ENCODE measurements at places on chromosomes 2 and 18.
A peak's percentile ranks its signal among the peaks of the same experiment; 100 is the strongest.

DNA sequence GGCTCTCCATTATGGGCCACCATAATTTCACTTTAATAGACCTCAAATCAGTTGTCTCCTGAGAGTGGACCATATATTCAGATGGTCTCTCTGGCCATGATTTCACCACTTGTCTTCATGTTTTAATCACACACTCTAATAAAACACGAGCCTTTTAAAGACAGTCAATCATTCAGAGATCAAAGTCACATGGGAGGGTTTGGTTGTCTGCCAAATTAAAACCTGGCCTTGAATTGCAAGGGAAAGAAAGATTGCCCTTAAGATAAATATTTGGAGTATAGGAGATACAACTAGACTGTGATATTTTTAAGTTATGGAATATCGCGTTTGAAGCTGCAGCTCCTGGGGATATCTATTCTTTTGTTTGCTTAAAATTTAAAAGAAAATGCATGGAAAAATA, 377.8 kb upstream of the DDX18 start:
- DNase-seq: no peak

GRCh38 chr2:189798312-189799029, 14.2 kb downstream of the PMS1 start:
- peak; percentile 18 for DNase-seq

- DNase-seq: peak; percentile 66
Observed at GRCh38 chr2:207711750-207712530, 500 bp downstream of the CCNYL1 start.

DNA sequence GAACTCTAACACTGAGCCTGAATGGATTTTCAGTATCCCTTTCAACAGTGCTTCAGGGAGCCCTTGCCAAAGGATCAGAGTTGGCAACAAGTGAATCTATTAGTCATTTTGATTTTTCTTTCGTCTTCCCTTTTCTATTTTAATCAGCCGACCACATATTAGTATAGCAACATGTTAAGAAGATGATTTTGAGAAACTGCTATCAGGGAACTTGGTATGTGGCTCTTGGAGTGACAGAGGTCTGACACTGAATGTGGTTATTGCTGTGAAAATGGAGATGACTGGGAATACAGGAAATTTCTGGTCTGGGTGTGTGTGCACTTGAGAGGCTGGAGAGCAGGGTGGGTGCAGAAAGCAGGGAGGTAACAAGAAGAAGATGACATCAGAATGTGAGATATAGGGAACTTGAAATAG, 28.7 kb upstream of the IL1RL1 start:
- DNase-seq: no peak

- DNase-seq: no peak
Observed at GRCh38 chr2:219344751-219345430, 12.3 kb upstream of the RESP18 start.

GRCh38 chr2:130776550-130776949, 21.2 kb downstream of the AMER3 start:
- no peak for DNase-seq

- no peak for DNase-seq
Observed at GRCh38 chr2:191631754-191632153, 46.2 kb upstream of the NABP1 start.

DNA sequence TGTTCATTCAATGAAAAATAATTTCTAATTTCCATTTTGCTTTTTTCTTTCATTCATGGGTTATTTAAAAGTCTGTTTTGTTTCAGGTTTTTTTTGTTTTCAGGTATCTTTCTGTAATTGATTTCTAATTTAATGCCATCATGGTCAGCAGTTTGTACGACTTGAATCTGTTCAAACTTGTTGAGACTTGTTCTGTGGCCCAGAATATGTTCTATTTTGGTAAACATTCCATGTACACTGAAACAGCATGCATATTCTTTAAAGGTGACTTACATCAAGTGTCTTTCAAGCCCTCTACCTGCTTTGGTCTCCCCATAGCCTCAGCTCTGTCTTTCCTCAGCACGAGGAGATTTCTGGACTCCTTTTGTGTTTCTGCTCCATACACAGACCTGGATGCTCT, 49.1 kb downstream of the CYP1B1 start:
- no peak for DNase-seq

GRCh38 chr2:171894612-171894947, 536 bp upstream of the SLC25A12 start:
- DNase-seq: no peak

DNA sequence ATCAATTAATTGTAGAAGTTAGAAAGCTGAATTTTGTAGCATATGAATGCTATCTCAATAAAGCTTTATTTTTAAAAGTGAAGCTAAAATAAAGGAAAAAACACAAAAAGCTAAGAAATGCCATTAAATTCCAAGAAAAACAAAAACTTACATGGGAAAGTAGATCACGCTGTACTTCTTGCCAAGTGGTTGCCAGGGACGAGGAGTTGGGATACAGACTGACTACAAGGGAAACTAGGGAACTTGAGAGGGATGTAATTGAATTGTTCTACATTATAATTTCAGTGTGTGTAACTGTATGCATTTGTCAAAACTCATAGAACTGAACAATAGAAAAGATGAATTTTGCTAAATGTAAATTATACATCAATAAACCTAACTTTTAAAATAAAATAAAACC, 108.1 kb downstream of the DYM start:
- no peak for DNase-seq

DNA sequence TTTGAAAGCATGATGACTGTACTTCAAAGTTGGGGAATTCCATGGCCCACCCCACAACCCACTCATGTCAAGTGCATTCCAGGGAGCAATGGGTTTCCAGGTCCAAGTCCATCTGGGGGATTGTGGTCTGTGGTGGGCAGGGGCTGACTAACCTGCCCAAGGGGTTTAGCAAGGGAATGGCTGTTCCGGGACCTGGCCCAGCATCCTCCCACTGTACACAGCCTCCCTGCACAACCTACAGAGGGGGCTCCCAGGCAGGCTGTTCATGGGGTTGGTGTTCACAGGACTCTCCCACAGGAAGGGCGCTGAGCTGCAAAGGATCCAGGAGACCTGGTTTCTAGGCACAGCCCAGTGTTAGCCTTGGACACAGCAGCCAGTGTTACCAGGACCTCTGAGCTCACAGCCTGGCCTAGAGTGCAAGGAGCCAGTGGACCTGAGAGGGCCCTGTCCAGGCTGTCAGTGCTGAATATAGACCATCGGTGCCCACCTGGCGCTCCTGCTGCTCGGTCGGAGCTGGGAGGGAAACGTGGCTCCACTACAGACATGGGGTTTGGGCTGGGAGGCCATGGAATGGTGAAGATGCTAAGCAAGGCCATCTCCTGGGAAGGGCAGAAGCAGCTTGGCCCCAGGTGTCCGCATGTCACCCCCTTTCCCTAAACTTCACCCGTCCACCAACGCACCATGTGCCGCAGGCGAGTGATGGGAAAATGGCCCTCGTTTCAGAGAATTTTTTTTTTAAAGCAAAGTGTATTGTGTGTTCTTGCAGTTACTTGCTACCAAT, 317.2 kb downstream of the GBX2 start:
- no peak for DNase-seq

GRCh38 chr18:51128533-51128932, 68.9 kb downstream of the MEX3C start:
- DNase-seq: no peak

DNA sequence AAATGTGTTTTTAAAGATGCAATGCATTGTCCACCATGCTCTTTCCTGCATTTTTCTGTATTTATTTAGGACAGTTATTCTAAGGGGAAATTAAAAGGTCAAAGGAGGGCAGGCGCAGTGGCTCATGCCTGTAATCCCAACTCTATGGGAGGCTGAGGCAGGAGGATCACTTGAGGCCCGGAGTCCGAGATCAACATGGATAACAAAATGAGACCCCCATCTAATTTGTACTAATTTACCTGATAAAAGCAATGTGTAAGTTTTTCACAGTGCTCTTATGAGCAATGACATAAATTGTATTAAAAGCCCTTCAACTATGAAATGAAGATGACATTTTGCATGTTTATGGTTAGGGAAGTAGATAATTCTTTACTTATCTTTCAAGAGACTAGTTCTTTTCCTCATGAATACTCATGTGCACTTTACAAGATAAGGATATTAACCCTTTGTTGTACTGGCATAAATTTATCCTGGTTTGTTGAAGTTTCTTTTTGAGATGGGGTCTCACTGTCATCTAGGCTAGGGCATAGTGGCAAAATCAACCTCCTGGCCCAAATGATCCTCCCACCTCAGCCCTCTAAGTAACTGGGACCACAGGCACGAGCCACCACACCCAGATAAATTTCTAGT, 9.7 kb downstream of the HSBP1L1 start:
- DNase-seq: no peak

GRCh38 chr2:12741380-12741779, 24.6 kb downstream of the TRIB2 start:
- no peak for DNase-seq

DNA sequence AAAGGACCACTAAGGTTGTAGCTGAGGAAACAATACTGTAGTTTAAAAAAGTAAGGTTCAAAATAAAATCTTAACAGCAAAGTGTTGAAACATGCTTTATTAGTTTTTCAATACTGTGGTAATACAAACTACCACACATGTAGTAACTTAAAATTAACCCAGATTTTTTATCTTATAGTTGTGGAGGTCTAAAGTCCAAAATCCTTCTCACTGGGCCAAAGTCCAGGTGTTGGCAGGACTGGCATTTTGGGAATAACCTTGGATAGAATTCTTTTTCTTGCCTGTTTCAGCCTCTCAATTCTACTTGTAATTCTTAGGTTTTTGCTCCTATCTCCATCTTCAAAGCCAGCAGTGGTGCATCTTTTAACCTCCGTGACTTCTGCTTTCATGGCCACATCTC, 942.0 kb downstream of the TSN start:
- DNase-seq: no peak

DNA sequence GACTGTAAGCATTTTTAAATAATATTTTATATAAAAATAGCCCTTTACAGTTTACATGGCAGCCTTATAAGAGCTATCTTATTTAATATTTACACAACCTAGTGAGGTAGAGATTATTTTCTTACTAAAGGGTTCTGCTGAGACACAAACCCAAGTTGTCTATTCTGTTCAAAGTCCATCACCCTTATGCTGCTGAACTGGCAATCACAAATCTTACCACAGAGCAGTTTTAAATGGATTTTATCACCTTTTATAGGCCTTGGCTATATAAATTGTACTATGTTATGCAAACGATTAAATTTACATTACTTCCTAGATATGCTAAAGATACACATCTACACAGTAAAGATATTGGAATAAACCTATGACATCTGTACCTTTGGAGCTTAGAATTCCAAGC, 40.7 kb downstream of the RBM45 start:
- no peak for DNase-seq

DNA sequence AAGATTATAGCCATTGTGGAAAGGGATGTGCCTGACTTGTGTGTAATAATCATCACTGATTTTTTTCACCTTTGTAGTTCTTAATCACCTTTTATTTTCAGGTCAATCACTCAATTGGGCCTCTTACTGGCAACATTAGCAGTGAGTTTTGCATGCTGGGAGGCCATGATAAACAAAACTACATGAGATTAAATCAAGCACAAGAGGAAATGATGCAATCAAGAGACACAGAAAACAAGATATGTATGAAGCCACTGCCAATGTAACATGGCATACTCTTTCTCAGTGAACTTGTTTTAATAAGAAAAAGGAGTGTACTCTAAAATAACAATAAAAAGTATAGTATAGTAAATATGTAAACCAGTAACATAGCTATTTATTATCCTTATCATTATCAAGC, 69.9 kb upstream of the FSIP2 start:
- DNase-seq: no peak

GRCh38 chr2:5454051-5454390, 238.2 kb upstream of the SOX11 start:
- no peak for DNase-seq

- no peak for DNase-seq
Observed at GRCh38 chr2:12861344-12861930, 144.7 kb downstream of the TRIB2 start.

DNA sequence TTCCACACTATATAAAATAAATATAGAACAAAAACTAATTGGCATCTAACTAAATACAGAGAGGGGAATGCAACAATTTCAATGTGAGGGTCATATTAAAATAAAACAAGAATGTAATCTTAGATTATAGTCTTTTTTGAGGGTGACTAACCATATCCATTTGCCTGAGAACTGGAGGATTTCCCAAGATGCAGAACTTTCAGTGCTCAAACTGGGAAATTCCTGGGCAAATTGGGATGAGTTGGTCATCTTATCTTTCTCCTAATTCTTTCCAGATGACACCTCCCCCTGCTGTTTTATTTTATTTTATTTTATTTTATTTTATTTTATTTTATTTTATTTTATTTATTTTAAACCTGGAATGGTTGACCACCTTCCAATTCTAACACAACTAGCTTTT, 846.2 kb downstream of the SLC4A3 start:
- no peak for DNase-seq

- DNase-seq: no peak
Observed at GRCh38 chr2:121150126-121150525, 134.9 kb downstream of the TFCP2L1 start.

GRCh38 chr2:42961961-42962360, 169.6 kb upstream of the HAAO start:
- no peak for DNase-seq

DNA sequence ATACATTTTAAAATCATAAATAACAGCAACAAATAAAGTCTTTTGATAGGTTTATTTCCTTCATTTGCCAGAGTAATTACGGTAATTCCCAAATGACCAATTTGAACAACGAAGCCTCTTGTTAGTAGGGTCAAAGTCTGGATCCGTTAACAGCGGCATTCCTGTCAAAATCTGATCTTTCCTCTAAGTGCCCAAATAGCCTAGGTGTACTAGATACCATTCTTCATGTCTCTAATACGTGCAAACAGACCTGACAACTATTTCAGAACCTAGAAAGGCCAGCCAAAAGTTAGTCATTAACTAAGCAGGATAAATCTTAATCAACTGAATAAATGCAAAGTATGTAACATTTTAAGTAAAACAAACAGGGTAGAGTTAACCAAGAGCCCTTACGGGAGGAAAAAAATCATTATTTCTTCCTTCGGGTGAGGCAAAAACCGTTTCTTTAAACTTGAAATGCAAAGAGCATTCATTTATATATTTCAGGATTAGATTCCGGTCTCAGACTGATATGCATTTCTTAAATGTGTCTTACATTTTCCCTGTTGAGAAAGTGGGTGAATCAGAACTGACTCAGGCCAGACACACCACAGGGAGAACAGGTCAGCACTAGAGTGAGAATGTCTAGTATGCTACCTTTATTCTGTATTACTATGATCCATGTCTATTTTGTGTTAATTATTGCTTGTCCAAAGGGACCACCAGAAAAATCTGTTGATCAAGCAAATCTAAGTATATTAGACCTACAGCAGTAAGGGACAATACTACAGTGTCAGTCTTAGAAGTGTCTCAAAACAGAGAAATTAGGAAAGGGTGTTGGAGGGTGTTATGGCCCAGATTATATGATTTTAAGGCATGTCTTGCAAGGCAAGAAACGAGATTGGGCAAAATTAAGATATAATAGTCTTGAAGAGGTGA, 141.5 kb upstream of the NDUFV2 start:
- no peak for DNase-seq

All from GM10248 (cell line).